Aorta (tissue), 5 donors: ENCODE measurements at places on chromosomes 5 and 9. TPM values are rescaled to one million over a fixed set of nuclear protein-coding genes. Genes with fewer than 3 reads are reported as not detected.

GRCh38 chr5:171957591-171958251, 48.7 kb downstream of the FBXW11 start:
- no peak for DNase-seq

DNA sequence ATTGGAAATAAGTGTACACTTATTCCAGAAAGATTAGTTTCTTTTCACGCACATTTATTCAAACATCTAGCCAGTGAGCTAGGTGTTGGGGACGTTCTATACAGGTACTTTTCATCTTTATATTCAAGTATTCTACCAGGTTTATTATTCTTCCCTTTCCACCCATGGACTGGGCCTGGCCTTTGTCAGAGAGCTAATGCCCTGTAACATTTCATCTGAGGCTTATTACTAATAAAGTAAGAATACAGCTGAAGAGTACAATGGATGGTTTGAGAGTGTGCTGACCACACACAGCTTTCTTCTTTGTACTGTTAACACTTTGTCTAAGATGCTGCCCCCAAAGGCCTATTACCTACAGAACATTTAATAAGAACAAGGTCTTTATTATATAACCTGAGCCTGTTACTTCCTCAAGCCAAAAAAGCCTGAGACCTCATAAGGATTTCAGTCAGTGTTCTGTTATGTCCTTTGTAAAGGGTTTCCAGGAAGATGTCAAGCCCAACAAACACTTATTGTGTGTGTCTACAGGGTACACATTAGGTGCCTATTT, 93.5 kb downstream of the ZNF608 start:
- DNase-seq: no peak

GRCh38 chr5:157590478-157590877, 14.9 kb upstream of the ADAM19 start:
- no peak for DNase-seq

- DNase-seq: no peak
Measured at GRCh38 chr5:59337240-59337639, 556.3 kb downstream of the PDE4D start.

DNA sequence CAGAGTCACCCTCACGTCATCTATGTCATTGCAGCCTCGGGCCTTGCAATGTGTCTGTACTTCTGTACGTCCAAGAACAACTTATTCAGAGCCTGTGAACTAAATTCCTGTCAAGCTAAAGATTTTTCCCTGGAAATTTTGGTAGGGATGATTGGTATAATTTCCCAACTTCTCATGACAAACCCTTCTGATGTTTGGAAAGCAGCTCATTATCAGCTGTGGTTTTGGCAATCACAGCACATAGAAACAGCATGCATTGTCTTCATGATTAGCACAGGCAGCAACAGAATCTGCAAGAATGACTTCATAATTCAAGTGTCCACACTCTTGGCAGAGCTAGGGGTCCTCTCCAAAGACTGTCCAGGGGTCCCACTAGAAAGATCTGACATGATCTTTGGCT, 49.5 kb downstream of the APBA1 start:
- DNase-seq: no peak

DNA sequence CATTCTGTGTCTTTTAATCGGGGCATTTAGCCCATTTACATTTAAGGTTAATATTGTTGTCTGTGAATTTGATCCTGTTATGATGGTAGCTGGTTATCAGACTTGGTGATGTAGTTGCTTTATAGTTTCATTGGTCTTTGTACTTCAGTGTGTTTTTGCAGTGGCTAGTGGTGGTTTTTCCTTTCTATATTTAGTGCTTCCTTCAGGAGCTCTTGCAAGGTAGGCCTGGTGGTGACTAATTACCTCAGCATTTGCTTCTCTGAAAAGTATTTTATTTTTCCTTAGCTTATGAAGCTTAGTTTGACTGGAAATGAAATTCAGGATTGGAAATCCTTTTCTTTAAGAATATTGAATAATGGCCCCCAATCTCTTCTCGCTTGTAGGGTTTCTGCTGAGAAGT, 156.9 kb downstream of the CNTLN start:
- DNase-seq: no peak

GRCh38 chr9:9410736-9411135, 1202.1 kb downstream of the PTPRD start:
- DNase-seq: no peak

DNA sequence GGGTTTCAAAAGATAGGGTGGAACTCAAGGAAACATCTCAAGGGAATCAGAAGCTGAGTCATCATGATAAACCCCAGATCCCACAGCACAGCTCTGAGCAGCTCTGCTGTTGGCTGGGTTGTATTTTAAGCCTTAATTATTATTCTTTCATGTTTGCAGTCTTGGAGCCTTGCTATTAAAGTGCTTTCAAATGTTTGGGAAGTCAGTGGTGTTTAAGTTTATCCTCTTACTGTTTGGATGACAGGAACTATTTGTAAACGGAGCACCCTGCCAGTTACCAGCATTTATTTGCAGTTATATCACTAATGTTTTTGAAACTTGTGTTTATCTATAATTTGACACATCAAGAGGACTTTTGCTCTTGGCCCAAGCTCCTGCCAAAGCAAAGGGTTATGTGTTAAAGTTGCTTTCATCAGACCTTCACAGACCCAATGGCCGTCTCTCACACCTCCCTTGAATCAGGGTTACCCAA, 141.1 kb upstream of the SPDL1 start:
- DNase-seq: no peak

GRCh38 chr9:106069241-106069640, 374.9 kb downstream of the TMEM38B start:
- DNase-seq: no peak

IFNK gene
- not detected for total RNA-seq

ZBED3 gene
- total RNA-seq: 11.3 TPM

SAP30L gene
- total RNA-seq: 43.4 TPM

GMCL2 gene
- not detected for total RNA-seq

PCDHB6 gene
- 1.9 TPM for total RNA-seq
